ENCODE measurements at places on chromosomes 7 and 10.

DNA sequence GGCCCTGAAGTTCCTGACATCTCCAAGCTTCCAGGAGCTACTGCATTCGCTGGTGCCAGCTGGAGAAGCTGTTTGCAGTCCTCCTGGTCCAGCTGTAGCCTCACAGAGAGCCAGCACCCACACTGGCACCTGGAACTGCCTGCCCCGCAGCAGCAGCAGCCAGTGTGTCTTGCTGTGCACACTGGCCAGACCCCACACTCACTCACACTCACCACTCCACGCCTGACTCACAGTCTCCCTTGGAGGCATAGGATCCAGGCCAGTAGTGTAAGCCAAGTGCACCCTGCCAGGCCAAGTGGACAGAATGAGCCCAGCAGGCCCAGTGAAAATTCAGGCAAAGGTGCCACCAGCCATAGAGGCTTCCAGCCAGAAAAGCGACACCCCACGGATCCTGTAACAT, 566.3 kb downstream of the GRM8 start:
- DNase-seq = no peak

DNA sequence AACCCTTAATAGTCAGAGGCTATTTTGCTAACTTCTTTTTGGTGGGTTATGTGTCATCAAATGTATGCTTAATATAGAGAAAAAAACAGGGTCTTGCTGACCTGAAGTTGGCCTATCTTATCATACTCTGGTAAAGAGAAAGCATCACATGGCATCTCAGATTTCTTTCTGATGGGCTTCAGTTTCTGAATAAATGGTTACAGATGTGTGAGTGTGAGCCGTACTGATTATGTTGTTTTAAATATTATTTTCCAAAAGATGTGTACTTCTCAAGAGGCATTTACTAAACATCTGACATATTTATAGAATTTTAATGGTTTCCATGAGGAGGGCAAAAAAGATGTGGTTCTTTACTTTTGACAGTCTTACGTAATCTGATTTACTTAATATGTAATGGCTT, 28.4 kb downstream of the BBS9 start:
- DNase-seq = no peak

DNA sequence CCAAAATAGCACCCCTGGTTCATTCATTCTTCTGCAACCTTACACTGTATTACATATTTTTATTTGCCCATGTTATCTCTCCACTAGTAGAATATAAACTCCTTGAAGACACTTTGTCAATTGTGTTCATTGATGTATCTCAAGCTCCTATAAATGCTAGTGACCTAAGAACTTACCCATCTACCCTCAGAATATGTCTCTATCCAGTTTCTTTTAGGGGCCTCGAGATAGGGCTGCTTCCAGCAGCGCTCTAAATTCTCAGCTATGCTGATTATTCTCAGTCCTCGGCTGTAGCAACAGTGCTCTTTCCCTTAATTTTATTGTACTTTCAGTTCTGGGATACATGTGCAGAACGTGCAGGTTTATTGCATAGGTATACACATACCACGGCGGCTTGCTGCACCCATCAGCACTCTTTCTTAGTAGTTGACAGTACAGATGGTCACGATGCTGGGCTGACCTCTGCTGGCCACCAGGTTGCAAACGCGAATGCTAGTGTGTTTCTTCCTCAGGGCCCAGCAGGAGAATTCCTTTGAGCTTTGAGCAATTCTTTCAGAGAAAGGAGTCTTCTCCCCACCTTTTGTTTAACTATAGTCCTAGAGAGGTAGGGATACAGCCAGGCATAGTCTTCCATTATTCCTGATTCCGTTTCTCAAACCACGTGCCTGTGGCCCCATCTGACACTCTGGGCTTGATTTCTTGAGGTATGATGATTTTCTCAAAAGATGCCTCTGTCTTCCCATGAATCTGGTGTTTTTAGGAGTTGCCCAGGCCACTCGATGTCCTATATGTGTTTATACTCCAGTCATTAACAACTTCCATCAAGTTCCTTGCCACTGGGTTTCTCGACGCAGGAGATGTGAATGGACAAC, 49.1 kb upstream of the CDC14C start:
- no peak for DNase-seq

- no peak for DNase-seq
Observed at GRCh38 chr7:137946011-137946410, 55.9 kb downstream of the CREB3L2 start.

DNA sequence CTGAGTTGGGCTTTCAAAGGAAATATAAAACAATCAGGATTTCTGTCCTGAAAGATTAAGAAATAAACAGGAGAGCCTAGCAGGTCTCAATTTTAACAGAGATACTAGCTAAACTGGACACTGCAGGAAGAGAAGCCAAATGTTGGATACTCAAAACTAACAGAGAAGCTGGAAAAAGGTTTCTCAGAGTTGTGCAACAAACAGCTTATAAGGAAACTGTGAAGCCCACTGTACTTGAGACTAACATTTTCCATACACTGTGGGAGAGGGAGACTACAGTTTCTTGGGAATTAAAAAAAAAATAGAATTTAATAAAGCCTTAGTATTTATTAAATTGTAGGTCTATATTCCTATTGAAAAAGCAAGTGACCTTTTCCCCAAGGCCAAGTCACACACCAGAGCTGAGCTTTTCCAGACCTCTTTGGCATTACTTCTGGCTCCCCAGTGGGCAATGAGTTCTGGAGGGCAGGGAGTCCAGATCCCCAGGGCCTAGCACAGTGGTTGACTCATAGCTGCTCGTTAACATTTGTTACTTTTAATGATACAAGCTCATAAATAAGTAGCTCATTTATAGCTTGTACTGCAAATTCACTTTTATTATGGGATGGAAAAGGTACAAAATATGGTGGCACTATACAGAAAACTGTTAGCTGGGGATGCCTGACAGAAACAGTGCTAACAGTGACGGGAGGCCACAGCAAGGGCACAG, 68.3 kb downstream of the MINDY3 start:
- DNase-seq = no peak

DNA sequence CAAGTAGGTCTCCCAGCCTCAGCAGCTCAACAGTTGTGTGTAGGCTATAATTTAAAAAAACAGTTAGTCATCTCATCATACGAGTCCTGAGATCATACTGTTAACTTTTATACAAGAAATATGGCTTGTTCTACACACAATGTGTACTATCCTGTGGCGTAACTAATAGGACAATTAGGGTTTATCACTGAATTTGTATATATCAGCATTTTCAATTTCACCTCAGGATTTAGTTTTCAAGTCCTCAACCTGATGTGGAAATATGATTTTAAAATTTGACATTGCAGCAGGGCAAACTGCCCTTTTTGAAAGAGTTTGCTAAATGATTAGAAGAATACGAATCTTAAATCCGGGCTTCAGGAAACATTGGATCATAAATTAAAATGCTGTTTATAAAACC, 237.2 kb upstream of the CTBP2 start:
- no peak for DNase-seq

GRCh38 chr7:24660546-24660945, 87.3 kb downstream of the PALS2 start:
- DNase-seq = no peak

DNA sequence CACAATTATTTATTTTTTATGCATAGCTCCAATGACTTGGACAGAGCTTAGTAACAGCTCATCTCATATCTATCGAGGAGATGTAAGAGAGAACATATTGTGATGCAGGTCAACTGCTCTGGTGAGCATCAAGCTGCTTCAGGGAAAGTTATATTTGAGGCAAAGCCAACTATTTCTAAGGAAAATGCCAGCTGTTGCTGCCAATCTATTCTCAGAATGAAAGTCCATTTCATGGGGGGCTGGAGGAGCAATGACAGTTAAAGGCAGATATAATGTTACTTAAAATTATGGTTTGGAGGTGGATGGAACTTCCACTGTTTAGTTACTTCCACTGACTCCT, 424.8 kb downstream of the KIF20B start:
- DNase-seq = no peak

DNA sequence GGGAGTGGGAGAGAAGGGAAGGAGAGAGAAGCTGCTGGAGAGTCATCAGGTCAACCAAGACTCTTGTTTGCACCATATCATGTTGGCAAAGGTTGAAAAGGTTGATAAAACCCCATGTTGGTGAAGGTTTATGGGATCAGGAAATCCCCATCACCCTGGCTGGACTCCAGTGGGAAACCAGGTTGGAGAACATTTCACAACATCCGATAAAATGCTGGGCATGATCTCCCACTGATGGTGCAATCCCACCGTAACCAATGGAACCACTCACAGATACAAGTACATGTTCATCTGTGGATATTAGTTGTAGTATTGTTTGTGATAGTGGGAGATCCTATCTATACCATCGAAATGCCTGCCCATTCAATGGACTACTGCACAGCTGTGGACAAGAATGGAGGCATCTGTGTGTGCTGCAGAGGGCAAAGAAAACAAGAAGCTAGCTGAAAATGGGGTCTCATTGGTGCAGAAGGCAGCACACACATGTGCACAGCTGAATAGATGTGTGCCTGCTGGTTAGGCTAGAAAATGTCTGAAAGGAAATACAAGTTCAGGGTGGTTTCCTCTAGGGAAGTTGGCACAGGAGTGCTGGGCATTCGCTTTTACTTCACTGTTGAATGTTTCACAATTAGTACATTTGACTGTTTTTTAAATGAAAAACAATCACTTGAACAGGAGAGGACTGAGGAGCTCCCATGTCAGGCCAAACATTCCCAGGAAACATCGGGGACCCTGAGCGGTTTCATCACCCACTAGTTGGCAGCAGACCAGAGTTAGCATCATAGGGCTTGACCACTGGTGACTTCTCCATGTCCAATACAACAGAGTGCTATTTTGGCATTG, 80.4 kb upstream of the MGMT start:
- no peak for DNase-seq
